Left forelimb (tissue), 1 donor: ENCODE measurements at places on chromosomes 4 and X.

DNA sequence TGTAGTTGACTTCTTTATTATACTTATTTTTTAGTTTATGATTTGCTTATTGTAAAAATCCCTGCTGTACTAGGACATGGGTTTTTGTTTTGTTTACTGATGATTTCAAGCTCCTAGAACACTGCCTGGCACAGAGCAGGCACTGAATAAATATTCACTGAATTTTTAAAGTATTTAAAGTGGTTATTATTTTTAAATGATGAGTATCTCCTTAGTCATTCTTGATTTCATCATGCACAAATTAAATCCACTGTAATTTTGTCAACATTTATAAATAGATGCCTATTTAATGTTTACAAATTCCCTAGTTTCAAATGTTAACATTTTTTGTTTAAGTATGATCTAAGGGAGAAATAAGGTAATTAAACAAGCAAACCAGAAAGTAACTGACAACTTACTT, 367.9 kb upstream of the SLIT2 start:
- no peak for DNase-seq

GRCh38 chr4:187183346-187183745, 459.7 kb upstream of the FAT1 start:
- no peak for DNase-seq

GRCh38 chr4:13555325-13555724, 11.0 kb upstream of the NKX3-2 start:
- no peak for DNase-seq

DNA sequence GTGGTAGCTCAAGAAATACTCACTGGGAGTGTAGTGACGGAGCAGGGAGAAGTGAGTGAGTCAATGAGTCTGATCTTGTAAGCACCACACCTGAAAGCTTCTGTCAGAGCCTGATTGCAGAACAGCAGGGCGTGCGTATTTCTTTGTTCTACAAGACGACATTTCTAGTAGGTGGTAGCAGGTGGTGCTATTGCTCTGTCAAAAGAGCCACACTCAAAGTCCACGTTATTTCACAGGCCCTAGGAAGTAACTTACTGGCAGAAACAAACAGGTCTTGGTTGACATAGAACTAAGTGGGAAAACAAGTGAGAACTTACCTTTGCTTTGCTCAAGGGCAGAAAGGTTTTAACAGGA, 46.4 kb upstream of the SPRY1 start:
- no peak for DNase-seq

- no peak for DNase-seq
These were observed 381.3 kb upstream of the INTU start for GRCh38 chr4:127251423-127251822.

GRCh38 chr4:66331761-66332160, 661.5 kb upstream of the EPHA5 start:
- DNase-seq = no peak

DNA sequence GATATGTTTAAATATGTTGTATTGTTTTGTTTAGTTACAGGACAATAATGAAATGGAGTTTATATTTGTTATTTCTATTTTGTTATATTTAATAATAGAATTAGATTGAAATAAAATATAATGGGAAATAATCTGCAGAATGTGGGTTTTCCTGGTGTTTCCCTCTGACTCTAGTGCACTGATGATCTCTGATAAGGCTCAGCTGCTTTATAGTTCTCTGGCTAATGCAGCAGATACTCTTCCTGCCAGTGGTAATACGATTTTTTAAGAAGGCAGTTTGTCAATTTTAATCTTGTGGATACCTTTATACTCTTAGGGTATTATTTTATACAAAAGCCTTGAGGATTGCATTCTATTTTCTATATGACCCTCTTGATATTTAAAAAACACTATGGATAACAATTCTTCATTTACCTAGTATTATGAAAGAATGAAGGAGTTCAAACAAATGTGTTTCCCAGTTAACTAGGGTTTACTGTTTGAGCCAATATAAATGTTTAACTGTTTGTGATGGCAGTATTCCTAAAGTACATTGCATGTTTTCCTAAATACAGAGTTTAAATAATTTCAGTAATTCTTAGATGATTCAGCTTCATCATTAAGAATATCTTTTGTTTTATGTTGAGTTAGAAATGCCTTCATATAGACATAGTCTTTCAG, 26.9 kb downstream of the NUDT6 start:
- no peak for DNase-seq

GRCh38 chrX:7570432-7571029, 272.4 kb upstream of the VCX start:
- DNase-seq = no peak

DNA sequence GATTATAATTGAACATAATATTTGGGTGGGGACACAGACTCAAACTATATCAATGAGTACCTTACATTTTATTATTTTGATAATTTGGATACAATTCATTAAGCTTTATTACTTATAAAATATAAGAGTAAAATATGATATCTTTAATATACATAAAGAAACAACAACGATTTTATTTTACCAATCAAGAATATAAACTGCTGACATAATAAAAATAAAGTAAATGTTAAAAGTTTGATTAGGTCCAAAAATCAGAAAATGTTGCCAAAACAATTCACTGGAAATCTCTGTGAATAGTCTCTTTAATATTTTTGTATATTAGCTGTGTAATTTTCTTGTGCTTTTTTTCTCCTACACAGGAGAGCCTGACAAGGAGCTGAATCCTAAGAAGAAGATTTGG, 21.4 kb downstream of the GIMD1 start:
- DNase-seq = no peak

DNA sequence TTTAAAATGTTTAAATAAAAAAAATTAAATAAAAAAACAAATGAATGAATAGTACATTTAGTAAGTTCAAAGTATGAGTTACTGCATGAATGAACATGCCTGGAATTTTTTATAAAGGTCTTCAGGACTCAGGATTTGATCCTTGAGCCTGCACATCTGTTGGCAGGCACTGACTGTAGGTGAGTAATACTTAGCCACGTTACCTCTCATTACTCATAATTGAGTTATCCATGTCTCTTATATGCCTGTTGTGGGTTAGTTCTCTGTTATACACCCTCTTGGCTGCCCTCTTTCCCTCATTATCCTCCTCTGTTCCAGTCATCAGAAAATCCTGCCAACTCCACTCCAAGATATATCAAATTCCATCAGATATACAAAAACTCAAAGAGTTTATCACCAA, 276.0 kb downstream of the FBXW7 start:
- no peak for DNase-seq

GRCh38 chrX:133746593-133746992, 238.8 kb downstream of the GPC3 start:
- DNase-seq = no peak

GRCh38 chr4:132332932-132333723, 816.0 kb upstream of the PCDH10 start:
- no peak for DNase-seq

GRCh38 chr4:169612871-169613859, 782 bp upstream of the NEK1 start:
- DNase-seq = peak; percentile 70

DNA sequence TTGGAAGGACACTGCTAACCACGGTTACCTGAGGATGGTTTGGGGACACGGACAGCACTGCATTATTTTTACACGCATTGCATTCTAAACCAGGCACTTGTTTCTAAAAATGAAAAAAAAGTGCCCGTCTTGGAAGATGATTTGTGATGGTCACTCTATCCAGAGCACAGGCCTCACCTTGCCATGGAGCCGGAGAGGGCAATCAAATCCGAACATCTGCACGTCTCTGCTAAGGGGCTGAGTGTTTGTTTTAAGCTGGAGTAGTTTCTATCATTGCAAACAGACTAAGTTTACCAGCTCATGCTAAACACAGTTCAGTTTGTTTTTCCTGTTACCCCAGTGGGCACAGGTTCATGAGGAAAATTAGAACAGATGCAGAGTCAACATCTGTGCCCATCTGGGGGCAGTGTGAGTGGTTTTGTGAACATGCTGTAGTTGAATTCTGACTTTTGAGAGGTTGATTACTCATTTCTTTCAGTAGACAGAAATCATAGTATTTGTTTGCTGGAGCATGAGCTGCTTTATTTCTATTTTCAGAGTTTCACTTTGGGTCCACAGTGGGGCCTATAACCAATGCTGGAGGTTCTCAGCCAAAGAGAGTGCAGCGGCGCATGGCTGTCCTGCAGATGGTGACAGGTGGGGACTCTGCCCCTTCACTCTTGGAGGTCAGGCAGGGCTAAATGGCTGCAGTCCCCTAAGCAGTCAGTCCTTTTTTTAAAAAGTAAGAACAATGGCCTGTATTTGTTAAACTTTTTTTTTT, 65.4 kb upstream of the ENPP6 start:
- DNase-seq = no peak

GRCh38 chr4:24924309-24924781, 11.5 kb upstream of the CCDC149 start:
- DNase-seq = no peak

GRCh38 chrX:14243823-14244222, 214.1 kb upstream of the GEMIN8 start:
- DNase-seq = no peak

GRCh38 chr4:53011259-53011905, 149.3 kb downstream of the RASL11B start:
- DNase-seq = no peak

GRCh38 chrX:71378732-71379131, 12.6 kb downstream of the TAF1 start:
- DNase-seq = no peak

DNA sequence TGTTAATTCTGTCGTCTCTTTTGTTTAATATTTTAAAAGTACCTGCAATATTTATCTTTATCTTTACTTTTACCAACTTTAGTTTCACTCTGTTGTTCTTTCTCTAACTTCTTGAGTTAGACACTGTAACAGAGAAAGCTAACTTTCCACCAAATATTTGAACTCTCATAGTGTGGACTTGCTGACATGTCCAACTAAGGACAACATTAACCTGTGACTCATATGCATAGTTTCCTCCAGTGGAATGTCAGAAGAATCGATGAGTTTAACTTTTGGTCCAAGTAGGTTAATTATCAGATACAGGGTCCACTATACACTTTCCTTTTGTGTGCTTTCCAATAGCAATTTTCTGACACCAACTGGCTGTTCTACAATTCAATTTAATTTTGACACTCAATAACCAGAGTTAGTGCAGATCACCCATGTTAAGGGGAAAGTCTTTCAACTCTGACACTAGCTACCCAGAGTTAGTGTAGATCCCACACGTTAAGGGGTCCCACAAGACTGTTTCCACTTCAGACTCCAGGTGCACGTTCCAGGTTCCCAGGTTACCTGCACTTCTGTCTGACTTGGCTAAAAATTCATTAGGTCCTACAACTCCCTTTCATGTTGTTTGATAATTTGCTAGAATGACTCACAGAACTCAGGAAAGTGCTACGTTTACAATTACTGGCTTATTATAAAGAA, 559.0 kb upstream of the AMOT start:
- DNase-seq = no peak

DNA sequence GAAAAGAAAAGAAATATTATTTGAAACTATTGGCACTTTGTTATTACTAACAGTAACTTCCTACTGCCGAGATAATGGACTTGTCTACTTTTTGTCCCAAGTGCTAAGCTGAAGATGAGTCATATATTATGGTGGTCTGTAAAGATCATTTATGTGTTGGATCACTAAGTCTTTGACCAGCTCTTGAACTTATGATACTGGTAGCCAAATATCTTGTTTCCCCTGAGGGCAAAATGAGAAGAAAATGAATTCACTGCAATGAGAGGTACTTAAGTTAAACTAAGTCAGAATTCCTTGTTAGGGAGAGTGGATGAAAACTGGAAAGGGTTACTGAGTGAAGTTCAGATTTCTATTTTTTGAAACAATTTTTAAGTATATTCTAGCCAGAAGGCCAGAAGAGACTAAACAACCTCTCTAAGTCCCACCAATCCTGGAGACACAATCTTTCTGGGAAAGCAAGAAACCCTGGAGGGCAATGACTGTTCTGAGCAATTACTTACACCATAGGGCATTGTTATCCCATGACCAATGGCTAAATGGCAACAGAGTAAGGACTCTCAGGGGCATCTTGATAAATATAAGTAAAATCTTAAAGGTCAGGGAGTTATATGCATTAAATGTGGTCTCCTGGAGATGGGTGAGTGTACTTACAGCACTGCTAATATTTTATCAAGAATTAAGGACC, 287.7 kb downstream of the STIM2 start:
- no peak for DNase-seq

- no peak for DNase-seq
These were observed 1.4 kb downstream of the TMA16 start for GRCh38 chr4:163495900-163496299.

DNA sequence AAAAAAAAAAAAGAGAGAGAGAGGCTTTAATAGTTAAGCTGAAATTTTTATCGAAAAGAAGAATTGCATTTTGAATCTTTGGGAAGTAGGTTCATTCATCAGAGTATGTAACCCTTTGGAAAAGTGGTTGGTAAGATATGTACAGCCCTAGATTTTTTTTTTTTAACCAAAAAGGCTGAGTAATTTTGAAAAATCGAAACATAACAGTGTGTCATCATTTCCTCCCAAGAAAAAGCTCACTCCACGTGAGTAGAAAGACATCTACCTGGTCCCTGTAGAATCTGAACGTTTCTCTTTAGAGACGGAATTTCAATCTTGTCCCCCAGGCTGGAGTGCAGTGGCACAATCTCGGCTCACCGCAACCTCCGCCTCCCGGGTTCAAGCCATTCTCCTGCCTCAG, 16.2 kb downstream of the SHOX start:
- no peak for DNase-seq

- no peak for DNase-seq
These were observed 108.7 kb upstream of the LIMCH1 start for GRCh38 chr4:41429280-41429669.

GRCh38 chrX:131564553-131565229, 20.8 kb downstream of the OR13H1 start:
- DNase-seq = no peak

DNA sequence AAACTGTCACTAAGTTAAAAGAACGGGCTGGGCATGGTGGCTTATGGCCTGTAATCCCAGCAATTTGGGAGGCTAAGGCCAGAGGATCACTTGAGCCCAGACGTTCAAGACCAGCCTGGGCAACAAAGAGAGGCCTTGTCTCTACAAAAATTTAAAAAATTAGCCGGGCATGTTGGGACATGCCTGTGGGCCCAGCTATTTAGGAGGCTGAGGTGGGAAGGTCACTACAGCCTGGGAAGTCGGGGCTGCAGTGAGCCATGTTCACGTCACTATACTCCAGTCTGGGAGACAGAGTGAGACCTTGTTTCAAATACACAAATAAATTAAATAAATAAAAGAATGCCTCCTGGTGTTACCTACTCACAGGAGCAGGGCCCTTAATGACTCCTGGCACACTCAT, 69.5 kb downstream of the APBB2 start:
- DNase-seq = no peak

- DNase-seq = no peak
These were observed 18.5 kb upstream of the SGMS2 start for GRCh38 chr4:107806196-107806595.

- DNase-seq = no peak
These were observed 728 bp upstream of the IL13RA2 start for GRCh38 chrX:115018040-115018647.

DNA sequence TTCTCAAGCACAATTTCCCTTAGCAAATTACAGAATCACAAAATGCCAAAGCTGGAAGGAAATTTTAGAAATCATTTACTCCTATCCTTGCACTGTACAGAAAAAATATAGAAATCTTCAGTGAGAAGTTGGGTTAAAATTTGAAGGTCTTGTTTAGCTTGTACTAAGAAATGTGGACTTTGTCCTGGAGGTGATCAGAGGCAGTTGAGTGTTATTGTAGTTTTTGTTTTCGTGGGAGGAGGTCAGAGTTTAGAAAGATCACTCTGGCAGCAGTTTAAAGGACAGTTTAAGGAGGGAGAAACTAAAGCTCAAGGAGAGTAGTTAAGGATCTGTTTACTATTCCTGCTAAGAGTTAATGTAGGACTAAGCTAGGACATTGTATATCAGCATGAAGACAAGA, 54.4 kb upstream of the CXorf51B start:
- no peak for DNase-seq

GRCh38 chr4:118810991-118811764, 24.7 kb downstream of the SEC24D start:
- no peak for DNase-seq
